ENCODE measurements at places on chromosomes 16 and 17.

DNA sequence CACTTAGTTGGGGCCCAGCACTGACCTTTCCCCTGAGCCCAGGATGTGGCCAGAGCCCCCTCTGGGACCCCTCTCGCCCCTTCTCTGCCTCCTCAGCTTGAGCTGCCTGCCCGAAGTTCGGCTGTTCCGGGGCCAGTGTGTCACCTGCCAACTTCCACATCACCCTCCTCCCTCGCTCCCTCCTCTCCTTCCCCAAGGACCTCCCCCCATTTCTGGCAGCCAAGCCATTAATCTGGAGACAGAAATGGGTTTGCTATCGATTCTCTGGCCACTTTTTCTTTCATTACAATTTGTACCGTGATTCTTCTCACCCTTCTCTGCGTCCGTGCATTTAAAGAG is 8.8 kb upstream of the ADAM11 start:
- DNase-seq: no peak

DNA sequence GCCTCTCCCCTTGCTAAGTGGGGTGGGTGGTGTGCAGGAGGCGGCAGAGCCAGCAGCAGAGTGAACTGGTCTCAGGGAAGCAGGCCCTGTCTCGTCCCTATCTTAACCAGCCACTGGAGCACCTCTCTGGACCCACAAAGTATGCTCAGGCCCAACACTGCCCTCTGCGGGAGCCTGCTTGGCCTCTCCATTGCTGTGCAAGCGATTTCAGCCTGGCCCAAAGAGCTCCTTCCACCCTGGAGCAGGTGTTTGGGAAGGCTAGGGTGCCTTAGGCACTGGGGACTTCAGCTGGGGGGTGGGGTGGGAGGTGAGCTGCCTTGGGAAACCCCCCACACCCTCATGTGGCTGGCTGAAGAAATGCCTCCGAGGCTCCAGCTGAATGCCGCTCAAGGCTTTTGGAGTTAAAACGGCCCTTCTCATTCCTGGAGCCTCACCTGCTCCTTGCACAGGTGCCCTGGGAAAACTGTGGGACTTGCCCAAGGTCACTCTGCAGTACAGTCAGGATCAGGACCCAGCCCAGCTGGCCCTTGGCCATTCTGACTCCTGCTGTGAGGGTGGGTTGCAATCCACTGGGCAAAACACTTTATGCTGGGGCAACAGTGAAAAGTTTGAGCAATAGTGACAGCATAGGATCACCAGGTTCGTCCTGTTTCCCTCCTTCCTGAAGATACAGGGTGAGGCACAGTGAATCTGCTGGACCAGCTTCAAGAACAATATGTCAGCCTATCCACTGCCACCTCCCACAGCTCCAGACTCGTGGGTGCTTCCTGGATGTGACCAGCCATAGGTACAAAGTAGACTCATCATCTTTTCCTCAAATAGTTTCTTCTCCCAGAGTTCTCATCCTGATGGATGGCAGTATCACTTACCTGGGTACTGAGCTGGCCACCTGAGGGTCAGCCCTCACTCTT is 5.9 kb upstream of the UBE2O start:
- DNase-seq: peak; percentile 52

DNA sequence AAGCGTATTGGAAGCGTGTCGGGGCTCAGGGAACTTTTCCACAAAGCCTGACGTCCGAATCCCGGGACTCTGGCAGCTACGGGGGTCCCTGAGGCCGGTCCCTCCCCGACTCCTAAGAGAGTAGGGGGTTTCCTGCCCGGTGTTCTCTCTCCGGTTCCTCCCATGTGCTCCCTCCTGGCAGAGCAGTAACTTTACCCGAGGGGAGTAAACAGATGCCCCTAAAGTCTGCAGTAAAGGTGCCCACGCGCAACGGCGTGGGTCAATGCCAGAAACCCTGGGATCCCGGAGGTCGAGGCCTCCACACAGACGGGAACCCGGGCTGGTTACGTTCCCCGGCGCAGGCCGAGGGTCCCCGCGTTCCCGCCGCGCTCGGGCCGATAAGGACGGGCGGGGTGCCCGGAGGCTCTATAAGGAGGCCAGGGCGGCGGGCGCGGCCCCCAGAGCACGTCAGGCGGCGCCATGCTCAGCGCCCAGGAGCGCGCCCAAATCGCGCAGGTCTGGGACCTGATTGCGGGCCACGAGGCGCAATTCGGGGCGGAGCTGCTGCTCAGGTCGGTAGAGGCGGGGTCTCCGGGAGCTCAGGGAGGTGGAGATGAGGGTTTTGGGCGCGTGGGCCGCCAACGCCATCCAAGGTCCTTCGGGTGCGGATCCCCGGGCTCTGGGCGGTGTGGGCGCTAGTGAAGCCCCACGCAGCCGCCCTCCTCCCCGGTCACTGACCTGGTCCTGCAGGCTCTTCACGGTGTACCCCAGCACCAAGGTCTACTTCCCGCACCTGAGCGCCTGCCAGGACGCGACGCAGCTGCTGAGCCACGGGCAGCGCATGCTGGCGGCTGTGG is at the start of gene HBM:
HBM (plus strand) TSS at position 440 of the 836 bp plus-strand sequence; CDS start at position 460, 20 bp downstream.
- DNase-seq: no peak

- DNase-seq: no peak
These were observed 2.6 kb downstream of the NUP88 start for GRCh38 chr17:5416901-5417300.

DNA sequence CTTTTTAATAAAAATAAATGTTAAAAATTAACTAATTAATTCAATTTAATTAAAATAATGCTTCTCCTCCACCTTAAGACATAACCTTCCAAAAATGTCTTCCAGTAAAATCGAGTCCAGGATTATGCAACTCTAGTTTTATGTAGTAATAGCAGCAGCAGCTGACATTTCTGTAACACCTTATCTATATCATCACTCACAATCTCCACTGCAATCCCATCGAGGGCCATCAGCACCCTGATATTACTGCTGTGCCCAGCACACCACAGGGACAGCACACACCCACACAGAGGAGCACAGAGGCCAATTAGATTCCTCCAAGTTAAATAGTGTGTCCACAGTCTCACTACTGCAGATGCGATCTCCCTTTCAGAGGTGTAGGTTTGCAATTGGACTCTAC is 2.9 kb downstream of the RPH3AL start:
- no peak for DNase-seq

DNA sequence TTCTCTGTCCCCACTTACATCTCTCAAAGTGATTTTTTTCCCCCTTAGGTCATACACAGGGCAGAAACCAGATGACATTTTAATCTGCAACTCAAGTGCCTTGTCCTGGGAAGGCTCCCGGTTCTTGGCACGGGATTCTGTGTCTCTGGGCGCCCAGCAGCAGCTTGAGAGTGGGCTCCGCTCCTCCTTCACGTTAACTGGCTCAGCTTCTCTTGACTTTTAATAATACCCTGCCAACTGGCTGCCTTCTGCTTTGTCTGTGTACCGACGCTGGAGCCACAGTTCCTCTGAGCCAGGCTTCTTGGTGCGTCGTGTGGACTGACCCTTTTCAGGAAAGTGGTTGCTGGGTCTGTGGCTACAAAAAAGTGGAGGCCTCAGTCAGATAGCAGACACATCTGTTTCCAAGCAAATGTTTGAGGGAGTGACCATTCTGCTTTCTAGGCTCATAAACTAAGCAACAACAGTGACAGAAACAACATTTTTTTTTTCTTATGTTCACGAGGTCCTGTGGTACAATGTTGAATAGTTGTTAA is 64.9 kb downstream of the IRF8 start:
- no peak for DNase-seq

- DNase-seq: no peak
These were observed 156.2 kb downstream of the CYB561 start for GRCh38 chr17:63289931-63290330.

DNA sequence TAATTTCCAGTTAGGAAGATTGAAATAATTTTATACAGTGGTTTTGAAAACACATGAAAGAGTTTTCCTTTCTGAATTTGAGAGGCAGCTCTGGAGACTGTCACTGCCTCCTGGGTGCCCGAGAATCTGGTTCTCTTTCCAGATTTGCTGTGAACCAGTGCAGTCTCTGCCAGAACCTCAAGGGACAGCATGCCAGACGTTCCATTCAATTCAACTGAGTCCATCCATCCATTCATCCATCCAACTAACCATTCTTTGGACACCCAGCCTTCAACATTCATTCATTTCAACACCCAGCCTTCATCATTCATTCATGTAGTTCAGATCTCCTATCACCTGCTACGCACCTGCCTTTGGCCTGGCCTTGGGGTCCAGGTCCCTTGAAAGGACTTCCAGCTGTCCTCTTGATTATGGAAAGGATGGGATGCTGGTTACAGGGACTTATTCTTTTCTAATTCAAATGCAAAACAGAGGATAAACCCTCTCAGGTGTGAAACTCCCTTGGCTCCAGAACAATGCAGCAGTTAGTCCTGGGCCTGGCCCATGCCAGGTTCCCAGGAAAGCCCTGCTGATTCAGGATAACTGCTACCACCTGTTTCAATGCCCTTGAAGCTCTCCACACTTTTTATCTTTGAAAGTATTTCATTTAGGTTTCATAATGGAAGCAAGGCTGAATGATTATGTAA is 68.7 kb downstream of the WSCD1 start:
- DNase-seq: peak; percentile 13

DNA sequence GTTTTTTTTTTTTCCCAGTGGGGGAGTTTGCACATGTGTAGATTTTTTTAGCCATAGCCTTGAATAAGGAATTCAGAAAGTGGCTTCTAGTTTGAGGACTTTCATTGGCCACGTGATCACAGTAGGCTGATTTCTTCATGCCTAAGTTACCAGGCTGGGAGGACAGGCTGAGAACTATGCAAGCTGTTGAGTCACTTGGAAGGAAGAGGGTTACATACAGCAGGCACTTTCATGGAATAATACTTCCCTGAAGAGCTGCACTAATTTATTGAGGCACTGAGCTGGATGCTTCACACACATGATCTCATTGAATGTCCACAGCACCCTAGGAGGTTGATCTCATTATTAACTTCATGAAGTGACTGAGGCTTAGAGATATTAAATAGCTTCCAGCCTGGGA is 22.8 kb downstream of the PRKCB start:
- DNase-seq: no peak

DNA sequence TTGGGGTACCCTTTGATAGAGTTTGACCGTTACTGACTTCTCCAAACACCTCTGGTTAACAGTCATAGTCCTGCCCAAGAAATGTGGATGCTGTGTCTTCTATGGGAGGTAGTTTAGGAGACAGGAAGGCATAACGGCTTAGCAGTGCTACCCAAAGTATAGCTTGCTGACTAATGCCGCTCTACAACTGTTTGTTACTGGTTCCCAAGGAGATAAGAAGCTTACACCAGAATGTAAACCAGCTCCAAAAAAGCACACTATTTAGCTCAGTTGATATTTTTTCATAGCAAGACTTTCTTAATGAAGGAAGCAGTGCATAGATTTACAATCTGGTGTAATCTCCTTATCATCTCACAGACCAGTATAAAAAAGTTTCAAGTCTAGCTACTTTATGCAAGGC is 95.7 kb downstream of the HS3ST3B1 start:
- DNase-seq: no peak

DNA sequence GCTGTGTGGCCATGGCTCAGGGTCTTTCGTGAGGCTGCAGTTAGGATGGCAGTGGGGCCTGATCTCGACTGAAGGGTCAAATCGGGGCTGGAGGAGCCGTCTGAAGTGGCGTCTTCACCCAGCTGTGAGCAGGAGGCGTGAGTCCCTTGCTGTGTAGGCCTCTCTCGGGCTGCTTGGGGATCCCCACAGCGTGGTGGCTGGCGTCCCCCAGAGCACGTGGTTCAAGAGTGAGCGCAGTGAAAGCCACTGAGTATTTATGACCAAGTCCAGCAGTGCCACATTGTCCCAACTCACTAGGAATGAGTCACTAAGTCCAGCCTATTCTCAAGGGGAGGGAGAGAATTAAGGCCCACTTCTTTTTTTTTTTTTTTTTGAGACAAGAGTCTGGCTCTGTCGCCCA is 11.7 kb upstream of the TCF25 start:
- no peak for DNase-seq

GRCh38 chr17:8837563-8838075 is 29.9 kb downstream of the PIK3R6 start:
- no peak for DNase-seq

DNA sequence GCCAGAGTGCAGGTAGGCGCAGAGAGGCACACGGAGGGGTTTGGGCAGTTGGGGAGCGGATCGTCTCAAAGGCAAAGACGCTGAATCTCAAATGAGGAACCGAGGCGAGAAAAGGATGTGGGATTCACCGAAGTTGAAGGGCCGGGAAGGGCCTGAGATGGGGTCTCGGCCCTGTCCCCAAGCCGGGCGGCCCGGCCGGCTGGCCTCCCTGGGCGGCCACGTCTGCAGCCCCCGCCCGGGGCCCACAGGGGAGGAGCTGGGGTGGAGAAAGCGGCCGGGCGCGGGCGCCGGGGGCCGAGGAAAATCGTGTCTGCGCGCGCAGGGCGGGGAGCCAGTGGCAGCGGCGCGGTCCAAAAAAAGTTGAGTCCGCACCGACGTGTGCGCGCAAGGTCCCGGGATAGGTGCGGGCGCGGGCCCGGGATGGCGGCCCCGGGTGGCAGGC is 458 bp downstream of the SLC12A4 start:
- no peak for DNase-seq

DNA sequence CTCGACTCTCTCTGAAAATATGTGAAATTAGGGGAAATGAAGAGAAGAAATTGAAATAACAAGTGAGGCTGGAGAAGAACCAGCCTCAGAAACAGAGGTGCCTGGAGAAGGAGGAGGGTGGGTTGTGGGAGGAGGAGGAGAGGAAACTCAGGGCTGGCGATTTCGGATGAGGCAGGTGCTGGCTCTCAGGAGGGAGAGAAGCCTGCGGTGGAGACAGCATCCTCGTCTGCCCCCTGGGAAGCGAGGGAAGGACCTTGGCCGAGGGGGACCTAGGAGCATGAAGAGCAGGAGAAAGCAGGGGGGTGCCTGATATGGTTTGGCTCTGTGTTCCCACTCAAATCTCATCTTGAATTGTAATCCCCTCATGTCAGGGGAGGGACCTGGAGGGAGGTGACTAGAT is 264.7 kb upstream of the TNRC6C start:
- DNase-seq: no peak

DNA sequence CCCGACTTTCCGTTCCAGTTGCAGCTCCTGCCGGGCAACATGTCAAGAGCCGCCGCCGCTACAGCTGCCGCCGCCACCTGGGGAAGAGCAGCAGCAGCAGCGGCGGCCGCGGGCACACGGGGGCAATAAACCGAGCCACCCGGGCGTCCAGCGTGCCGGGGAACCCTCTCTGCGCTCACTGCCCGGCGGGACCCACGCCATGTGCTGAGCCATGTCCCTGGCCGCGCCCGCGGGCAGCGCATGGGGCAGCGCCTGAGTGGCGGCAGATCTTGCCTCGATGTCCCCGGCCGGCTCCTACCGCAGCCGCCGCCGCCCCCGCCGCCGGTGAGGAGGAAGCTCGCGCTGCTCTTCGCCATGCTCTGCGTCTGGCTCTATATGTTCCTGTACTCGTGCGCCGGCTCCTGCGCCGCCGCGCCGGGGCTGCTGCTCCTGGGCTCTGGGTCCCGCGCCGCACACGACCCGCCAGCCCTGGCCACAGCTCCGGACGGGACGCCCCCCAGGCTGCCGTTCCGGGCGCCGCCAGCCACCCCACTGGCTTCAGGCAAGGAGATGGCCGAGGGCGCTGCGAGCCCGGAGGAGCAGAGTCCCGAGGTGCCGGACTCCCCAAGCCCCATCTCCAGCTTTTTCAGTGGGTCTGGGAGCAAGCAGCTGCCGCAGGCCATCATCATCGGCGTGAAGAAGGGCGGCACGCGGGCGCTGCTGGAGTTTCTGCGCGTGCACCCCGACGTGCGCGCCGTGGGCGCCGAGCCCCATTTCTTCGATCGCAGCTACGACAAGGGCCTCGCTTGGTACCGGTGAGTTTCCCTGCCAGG is 604 bp downstream of the HS3ST3B1 start:
- DNase-seq: no peak

- no peak for DNase-seq
These were observed 10.2 kb downstream of the TRARG1 start for GRCh38 chr17:1289695-1290094.

GRCh38 chr17:61508912-61509311 is 56.7 kb downstream of the TBX4 start:
- DNase-seq: no peak

- no peak for DNase-seq
These were observed 57.6 kb upstream of the IRX5 start for GRCh38 chr16:54873071-54873470.
